ENCODE measurements at places on chromosomes 6 and 20.

DNA sequence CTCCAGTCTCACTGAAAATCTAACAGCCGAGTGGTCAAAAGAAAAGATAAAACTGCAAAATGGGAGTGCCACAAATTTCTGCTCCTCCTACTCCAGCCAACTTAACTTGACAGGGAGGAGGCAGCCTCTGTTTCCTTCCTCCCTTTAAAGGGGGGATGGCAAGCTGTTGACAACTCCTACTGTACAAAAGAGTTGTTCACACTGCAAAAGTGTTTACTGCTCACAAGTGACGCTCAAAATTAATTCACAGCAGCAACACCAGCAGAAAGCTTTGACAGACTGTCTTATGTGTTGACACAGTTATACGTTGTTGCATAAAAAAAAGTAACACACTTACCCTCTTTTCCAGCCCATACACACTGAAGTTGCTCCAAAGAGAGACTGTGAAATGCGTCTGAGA, 169.8 kb downstream of the BACH2 start:
- no peak for DNase-seq

DNA sequence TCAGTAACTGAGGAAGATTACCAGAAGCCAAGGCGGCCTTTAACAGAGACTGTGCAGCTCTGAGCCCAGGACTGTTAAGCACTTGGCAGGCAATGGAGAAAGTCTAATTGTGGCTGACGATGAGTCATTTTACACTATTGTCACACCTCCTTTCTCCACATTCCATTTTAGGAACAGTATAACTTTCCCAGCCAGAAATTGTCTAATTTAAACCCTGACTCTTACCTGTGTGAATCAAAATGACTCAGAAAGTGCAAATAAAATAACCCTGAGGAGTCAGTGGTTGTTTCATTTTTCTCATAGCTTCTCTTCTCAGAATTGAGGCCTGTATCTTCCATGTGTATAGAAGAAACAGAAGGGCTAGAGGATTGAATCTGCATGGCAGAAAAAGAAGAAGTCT, 40.0 kb upstream of the OPN5 start:
- DNase-seq: no peak

DNA sequence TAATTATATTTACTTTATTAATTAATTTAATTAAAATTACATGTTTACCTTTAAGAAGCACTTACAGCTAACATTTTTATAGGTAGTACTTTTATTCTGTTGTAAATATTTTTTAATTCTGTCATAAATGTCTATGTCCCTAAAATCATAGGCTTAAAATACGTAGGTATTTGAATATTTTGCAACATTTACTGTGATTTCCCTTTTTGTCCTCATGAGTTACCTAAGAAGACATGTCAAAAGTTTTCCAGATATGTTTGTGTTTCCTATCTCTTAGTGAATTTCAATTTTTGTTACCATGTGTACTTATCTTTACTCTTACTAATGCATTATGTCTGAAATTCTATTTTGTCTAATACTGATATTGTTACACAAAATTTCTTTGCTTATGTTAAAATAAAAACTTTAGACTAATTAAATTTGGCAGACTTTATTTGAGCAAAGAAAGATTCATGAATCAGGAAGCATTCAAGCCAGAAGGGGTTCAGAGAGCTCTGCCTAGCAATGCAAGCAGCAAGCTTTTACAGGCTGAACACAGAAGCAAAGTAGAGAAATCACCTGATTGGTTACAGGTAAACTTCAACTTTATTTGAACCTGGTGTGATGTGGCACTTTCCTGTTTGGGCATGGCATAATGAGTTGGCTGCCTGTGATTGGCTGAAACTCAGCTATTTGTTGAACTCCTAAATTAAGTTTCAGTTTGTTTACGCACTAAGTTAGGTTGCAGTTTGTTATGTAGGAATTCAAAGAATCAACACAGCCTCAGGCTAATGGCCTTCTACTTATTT, 123.2 kb upstream of the TMEM170B start:
- no peak for DNase-seq

DNA sequence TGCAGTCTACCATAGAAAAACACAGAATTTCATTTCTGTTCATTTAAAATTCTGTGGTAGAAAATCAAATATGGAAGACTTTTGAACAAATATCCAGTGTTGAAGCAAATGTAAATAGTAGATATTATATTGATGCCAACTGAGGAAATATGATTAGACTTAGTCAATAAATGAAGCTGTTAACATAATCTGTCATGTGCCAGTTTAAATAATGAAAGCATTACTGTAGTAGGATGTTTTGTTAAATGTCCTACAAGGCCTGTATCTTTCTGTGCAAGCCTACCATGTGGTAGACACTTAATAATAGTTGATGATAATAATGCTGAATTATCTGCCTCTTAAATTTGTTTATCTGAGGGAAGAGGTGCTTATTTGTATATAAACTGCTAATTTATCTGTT, 55.9 kb downstream of the CBFA2T2 start:
- DNase-seq: no peak

DNA sequence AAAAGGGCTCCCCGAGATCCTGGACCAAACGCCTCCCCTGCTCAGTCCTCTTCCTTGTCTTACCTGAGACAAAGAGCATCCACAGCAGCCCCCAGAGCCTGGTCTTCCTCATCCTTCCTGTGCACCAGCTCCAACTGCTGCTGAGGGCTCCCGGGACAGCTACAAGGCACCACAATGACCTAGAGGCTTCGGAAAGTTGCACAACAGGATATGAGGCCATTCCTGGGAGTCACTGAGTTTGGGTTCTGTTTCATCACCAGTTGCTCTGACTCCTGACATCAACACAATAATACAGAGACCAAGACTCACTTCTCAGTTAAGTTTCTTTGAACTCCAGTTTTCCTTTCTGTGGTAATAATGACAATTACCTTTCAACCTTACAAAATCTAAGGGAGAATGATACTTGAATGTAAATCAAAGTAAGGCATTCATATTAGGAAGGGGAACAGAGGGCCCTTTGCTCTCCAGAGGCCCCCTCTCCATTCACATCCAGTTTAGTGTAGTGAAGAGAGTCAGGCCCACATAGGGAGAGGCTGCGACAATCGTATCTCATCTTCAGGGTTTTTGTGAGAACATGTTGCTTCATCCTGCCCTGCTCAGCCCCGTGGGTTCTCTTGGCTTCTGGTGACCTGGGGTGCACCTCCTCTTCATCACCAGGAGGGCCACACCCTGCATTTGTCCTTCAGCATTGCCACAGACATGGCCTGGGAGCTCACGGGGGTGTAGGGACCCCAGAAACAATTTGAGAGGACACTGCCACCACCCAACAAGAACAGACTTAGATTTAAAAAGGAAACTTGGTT, at the start of gene TREM1:
Gene TREM1, minus strand, starts transcription at position 139 of the 803 bp plus-strand sequence. Its CDS starts 27 bp downstream, at position 112.
- DNase-seq: no peak

DNA sequence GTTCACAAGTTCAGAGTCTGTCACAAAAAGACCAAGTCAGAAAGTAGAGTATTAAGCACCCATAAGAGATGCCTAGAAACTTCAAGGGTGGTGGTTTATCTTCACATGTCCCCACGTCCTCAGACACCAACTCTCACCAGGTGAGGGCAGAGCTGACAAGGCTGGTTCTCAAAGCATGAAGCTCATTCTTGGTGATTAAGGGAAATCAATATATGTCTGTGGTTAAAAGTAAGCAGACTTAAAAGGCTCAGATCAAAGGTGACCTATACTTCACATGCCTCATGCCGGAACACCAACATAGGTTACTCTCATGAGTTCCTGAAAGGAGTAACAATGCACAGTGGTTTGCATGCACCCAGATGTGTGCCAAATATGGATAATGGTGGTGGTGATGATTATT, 27.0 kb downstream of the IL17A start:
- DNase-seq: no peak

DNA sequence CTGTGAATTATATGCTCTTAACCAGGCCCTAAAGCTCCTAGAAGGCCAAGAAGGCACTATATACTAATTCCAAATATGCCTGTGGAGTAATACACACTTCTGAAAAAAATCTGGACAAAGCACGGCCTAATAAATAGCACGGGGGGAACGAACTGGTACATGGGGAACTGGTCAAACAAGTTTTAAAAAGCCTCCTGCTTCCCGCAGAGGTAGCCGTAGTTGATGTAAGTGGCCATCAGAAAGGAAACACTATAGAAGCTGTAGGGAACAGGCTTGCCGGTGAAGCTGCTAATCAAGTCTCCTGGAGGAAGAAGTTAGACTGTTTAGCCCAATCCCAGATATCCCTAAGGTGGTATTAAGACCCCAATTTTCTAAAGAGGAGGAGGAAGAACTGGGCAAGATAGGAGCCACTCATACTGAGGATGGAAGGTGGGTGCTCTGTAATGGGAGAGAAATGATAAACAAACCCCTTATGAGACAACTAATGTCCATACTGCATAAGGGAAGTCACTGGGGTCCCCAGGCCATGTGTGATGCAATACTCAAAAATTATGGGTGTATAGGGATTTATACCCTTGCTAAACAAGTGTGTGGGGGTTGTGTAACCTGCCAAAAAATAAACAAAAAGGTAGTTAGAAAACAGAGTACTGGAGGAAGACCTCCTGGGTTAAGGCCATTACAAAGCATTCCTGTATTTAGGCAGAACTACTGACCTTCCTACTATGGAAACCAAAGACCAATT, 27.1 kb upstream of the ZNF318 start:
- no peak for DNase-seq

GRCh38 chr6:22801831-22802230, 232.5 kb downstream of the HDGFL1 start:
- DNase-seq: no peak

GRCh38 chr6:39254999-39255535, 25.8 kb upstream of the KCNK5 start:
- DNase-seq: no peak

DNA sequence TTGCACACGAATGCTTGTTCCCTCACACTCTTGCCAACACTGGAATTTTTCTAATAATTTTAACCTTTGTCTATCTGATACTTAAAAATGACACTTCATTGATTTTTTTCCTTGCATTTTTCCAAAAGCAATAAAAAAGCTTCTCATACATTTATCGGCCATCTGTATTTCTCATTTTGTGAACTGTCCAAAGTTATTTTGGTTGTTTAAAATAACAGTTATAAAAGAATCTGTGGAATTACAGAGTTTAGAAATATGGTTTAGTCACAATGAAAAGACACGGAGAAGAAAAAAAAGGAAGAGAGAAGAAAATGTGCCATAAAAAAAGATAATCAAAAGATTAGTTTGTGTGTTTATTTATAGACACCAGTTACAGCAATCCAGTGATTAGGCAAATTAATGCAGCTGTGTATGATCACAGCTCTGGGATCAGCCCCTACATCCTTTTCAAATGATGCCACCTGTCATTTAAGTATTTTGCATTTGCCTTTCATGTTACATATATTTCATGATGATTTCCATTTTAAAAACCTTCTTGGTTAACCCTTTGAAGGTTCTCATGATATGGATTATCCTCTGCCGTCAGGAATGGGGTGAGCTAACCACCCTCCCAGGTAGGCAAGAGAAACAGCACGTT, 171.7 kb downstream of the BACH2 start:
- no peak for DNase-seq

DNA sequence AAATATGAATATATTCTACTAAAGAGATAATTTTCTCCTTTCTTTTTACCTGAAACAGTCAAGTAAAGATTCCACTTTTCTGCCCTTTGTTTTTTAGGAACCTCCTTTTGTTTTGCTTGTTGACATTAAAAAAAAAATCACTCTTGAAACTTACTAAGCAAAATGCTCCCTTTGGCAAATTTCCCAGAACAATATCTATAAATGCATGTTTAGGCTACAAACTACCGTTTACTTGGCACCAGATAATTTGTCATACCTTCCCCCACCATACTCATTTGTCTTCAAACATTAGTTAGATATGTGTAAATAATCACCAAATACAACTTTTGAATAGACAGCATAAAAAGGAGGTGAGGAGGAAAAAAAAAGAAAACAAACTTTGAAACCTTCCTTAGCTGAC, 604.7 kb downstream of the RFPL4B start:
- no peak for DNase-seq

GRCh38 chr6:136550045-136550329, 235 bp downstream of the MAP7 start:
- DNase-seq: no peak

DNA sequence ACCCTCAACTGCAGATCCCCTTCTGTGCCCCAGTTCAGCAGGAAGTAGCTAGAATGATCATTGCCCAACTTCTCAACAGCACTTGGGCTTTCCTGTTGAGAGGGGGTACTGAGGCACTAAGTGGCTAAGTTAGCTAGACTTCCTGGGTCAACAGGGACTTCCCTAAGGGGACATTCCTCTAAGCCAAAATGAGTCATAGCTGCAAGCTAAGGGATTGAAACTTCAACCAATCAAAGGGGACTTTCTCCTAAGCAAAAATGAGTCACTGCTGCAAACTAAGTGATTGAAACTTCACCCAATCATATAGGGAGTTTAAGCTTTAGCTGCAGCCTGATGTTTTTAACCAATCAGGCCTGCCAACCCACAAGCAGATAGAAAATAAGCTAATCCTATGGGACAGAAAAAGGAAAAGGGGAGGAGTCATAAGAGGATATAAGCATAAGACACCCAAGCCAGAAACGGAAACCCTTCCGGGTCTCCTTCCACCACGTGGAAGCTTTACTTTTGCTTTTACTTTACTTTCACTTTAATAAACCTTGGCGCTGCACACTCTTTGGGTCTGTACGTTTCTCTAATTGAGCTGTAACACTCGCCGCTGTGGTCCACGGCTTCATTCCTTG, 659.0 kb upstream of the HS3ST5 start:
- no peak for DNase-seq

- no peak for DNase-seq
These were observed 28.9 kb downstream of the VEGFA start for GRCh38 chr6:43798688-43799444.

DNA sequence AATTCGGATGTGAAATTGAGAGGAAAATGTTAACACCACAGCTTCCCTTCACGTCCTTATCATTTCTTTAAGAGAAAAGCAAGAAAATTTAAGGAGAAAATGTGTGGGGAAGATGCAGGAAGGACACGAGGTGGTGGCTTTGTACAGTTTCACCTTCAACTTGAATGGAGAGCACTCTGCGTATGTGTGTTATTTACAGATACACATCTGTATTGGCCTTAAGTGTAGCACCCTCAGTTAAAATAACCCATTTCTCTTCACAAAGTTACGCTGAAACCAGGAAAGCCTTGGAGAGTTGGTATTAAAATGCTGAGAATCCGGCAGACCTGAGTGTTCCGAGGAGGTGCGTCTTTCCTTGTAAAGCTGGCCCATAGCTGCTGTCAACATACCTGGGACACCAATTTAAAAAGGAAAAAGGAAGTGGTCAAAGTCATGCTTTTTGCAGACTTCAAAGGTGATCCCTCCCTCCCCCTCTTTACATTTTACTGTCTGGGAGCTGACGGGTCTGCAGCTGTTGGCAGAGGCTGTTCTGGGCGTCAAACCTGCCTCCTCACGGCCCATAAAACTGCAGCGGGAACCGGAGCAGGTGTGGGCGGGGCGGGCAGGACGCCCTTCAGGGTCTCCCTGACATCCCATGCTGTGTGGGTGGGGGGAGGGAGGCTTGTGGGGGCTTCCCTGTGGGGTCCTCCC, 61.3 kb upstream of the TBXT start:
- DNase-seq: no peak

GRCh38 chr20:23311947-23312506, 38.6 kb upstream of the NXT1 start:
- DNase-seq: no peak

GRCh38 chr6:169425628-169426370, 172.2 kb upstream of the THBS2 start:
- peak; percentile 6 for DNase-seq
